Activated CD4-positive, alpha-beta T cell treated with anti-CD3 and anti-CD28 coated beads, Interleukin-2, amount 50 U/mL, for 4 hours (primary cell): ENCODE measurements at places on chromosomes 6 and 20.

GRCh38 chr6:75581231-75581630, 20.4 kb upstream of the SENP6 start:
- DNase-seq, result no peak

DNA sequence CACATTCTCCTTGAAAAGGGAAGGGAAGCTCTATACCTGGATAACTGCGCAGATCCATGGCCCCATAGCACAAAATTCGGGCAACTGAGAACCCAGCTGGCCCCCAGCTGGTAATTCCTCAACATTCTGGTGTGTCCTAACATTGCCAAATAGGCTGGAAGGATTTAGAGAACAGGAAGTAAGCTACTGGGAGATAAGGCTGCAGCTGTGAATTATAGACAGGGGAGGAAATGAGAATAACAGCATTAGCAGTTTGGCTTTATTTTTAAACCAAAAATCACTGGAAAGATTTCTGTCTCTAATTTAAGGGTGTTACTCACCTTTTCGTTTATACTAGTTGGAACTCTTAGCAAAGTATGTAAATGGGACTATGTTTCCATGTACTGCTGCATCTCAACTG, 97.2 kb downstream of the TULP4 start:
- no peak for DNase-seq

DNA sequence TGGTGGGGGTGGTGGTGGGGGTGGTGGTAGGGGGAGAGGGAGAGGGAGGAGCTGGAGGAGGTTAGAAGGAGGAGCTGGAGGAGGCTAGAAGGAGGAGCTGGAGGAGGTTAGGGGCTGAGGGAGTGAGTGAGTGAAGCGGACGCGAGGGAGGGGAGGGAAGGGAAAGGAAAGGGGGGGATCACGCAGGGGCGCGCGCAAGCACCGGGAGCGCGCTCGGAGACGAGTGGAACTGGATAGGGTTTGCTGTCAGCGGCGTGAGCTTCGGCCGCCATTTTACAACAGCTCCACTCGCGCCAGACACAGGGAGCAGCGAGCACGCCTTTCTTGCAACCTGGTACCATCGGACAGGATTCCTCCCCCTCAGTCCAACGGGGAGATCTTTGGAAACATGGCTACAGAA, 90.5 kb upstream of the FERMT1 start:
- no peak for DNase-seq

- DNase-seq, result no peak
These were observed 133.0 kb downstream of the GPX5 start for GRCh38 chr6:28658475-28659249.

GRCh38 chr20:41320976-41321375, 3.4 kb upstream of the ZHX3 start:
- no peak for DNase-seq

DNA sequence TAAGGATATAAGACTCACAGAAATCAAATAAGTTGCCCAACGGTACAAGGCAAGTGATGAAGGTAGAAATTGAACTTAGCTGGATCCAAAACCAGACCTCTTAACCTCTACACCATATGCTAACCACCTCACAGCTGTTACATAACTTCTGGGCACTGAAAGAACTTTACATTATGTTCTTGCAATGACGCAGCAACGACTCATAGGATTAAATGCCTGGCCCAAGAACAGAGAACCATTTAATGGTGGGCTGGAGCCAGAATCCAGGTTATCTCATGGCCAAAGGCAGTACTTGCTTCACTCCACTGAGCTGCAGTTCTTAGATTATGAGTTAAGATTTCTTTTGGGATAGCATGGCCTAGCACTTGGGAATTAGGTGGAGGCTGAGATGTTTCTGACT, 4.4 kb downstream of the TRMT6 start:
- DNase-seq, result no peak

DNA sequence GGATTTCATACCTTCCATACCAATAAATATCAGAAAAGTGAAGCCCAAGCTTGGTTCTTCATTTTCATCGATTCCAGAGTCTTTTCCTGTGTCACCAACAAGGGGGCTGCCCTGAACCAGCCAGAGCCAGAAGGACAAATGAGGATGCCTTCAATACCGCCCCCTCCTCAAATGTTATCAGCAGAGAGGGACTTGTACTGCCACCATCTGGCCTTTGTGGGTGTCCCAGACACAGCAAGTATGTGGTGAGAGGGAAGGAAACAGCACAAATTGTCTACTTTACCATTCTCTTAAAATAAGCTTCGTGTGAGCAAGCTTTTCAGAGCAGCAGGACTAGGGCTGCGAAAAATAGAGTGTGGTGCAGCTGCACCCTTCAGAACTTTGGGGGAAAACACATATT, 165.3 kb downstream of the SOBP start:
- no peak for DNase-seq

DNA sequence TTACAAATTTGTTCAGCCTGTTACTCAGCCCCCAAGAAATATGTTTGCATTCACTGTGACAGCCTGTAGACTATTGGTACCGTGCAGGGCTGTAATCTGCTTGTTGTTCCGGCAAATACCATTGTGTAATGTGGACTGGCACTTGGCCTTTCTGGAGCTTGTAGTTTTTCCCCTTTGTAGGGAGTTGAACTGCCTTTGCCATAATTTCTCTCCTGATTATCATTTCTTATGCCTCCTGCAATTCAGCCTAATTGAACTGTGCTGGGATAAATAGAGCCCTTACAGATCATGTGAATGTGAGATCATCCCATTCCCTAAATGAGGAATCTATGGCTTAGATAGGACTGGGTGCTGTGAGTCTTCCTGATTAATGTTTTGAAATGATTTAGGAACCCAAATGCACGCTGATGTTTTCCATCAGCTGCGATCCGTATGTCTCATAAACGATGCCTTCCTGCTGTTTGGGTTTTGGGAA, 185.1 kb downstream of the JARID2 start:
- no peak for DNase-seq

DNA sequence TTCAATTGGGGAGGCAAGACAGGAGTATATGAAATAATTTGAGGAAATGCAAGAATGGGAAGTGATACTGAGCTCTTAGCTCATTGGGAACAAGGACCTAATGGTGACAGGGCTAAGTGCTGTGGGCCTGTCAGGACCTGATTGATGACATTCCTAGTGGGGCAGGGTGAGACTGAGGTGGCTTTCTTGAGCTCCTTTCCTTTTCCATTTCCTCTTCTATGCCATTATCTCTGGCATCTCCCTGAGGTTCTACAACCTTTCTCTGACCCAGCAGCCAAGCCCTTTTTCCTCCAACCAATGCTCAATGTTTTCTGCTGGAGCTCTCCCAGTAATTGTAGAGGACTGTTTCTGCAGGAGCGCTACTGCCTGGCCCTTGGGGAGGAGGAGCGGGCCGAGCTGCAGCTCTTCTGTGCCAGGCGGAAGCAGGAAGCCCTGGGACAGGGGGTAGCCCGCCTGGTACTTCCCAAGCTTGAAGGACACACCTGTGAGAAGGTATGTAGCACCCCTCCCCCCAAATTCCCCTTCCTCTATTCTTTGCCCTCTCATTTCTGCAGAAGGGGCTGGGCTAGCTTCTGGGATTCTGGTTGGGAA, 2.8 kb upstream of the TOMM6 start:
- no peak for DNase-seq

DNA sequence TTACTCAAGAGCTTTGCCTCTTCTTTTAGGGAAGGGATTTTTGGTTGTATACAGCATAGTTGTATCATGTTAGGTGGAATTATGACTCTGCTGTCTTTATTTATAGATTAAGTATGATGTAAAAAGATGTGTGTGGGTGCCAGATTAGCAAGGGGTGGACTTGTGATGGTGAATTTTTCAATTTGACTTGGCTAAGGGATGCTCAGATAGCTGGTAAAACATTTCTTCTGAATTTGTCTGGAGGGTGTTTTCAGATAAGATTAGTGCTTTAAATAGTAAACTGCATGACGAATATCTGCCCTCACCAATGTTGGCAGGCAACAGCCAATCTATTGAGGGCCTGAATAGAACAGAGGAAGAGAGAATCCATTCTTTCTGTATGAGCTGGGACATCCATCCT, 173.3 kb upstream of the TNFAIP3 start:
- no peak for DNase-seq

GRCh38 chr20:10806539-10806938, 132.7 kb upstream of the JAG1 start:
- no peak for DNase-seq

DNA sequence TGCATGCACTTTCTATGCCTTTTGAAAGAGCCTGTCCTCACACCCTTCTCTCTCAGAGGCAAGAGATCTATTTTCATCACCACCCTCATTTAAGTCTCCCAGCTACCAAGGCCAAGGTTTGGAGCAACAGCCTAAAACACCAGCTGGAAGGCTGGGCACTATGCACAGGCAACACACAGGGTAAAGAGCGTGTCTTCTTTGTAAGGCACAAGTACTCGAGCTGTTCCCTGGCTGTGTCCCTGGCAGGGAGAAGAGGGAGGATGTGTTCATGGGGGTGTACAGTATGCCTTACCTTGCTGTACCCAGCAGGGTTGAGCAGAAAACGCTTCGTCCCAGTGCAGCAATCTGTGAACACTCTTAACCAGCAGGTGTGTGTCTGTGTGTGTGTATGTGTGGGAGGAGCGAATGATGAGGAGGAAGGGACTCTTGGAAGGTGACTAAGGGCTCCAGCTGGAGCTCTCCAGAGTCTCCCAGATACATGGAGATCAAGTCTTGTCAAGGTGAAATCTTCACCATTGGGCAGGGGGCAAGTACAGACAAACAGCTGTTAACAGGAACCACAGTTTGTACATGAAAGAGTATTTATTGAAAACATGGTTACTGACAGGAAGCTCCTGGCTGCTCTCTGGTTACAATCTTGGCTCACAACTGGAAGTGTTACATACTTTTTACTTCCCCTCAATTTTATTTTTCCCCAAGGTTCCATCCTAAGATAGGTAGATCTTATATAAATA, 40.8 kb downstream of the ELMO2 start:
- no peak for DNase-seq

GRCh38 chr20:51535075-51535386, 7.5 kb downstream of the NFATC2 start:
- no peak for DNase-seq

DNA sequence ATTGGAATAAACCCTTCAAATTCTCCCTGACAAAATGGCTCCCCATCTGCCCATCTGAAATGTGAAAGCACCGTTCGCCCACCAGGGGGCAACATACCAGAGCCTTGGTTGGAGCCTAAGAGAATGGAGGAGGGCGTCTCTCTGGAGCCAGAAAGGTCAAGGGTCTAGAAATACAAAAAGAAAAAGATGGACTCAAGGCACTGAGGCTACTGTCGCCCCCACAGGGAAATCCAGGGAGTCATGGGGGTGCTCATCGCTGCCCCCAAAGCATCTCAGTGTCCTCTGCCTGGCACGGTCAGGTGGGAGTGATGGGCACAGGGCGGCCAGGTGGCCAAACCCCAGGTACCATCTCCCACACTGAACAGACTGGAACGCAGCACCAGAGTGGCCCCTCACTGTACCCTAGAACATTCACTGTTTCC, 136.3 kb downstream of the ZMYND8 start:
- peak; percentile 46 for DNase-seq

GRCh38 chr6:16414205-16414604, 175.8 kb downstream of the GMPR start:
- DNase-seq, result peak; percentile 31

- DNase-seq, result peak; percentile 15
These were observed 504 bp downstream of the B4GALT5 start for GRCh38 chr20:49712996-49713752.

DNA sequence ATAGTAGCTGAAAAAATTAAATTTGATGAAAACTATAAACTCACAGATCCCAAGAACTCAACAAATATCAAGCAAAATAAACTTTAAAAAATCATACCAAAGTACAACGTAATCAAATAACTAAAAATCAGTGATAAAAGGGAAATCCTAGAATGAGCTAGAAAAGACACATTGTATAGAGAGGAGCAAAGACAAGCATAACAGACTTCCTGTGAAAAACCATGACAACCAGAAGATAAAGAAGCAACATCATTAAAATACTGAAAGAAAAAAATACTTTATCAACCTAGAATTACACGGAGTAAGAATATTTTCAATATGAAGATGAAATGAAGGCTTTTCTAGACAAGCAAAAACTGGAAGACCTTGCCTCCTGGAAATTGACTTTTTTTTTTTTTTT, 9.8 kb downstream of the MUC22 start:
- no peak for DNase-seq

DNA sequence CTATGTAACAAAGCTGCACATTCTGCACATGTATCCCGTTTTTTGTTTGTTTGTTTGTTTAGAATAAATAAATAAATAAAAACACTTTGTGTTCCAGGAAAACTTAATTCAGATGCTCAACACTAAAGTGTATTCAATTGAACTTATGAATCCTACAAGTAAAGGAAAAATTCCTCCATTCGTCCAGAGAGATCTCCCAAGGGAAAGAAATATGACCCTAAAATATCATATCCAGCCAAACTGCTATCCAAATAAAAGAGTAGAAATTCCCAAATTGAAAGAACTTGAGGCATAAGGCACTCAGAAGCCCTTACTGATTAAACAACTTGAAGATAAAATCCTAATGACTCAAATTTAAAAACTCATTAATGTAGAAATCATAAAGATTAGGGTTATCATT, 90.4 kb downstream of the MOXD1 start:
- no peak for DNase-seq

GRCh38 chr20:19924255-19924654, 92.9 kb upstream of the NAA20 start:
- DNase-seq, result no peak

- no peak for DNase-seq
These were observed 58.8 kb downstream of the BMP6 start for GRCh38 chr6:7784706-7785105.

DNA sequence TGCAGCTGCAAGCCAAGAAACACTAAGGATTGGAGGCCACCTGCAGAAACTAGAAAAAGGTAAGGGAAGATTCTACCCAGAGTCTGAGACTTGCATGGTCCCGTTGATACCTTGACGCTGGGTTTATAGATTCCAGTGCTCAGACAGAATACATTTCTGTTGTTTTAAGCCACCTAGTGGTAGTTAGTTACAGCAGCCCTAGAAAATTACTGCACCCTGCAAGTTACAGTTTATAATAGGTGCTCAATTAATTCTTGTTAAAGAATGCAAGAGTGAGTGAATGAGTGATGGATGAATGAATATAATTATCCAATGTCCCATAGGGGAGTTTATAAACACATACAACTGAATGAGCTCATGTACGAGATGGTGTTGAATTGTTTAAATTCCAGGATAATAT, 453.1 kb upstream of the SLC35B3 start:
- DNase-seq, result no peak

- no peak for DNase-seq
These were observed 37.9 kb downstream of the NEDD9 start for GRCh38 chr6:11194356-11195218.

DNA sequence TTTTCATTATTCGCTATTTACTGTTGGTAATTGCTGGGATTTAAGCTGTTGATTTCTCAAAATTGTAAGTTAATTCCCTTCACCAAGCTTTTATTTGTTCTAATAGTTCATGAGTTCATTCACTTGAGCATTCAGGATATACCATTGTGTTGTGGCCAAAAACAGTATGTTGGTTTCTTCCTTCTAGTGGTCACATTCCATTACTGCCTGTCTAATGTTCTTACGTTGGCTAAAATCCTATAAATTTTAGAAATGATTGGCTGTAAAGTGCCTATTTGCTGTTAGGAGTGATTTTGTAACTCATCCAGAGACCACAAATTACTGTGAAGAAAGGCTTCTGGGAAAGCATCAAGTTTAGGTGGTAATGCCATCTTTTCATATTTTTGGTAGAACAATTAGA, 76.3 kb downstream of the FARS2 start:
- DNase-seq, result no peak
